Activated T-cell treated with anti-CD3 and anti-CD28 coated beads for 4 hours (primary cell): ENCODE measurements at places on chromosomes 12 and 14.

GRCh38 chr12:53899230-53899629, 39.4 kb upstream of the HOXC13 start:
- DNase-seq = no peak

DNA sequence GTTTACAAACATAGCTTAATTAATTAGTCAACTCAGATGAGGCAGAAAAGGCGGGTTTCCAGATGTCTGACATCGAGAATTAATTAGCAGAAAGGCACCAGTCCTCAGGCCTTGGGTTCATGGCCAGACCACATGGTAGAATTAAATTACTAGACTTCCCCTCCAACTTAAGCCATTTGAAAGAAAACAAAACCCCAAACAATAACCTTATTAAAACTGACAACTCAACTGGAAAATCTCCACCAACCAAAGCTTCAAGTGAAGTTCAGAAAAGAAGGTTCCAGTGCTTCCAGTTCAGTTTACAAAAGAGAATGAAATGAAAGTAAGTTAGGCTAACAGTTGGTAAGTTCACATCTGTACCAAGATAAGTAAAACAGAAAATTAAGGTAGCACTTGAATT, 349.5 kb downstream of the GRIN2B start:
- DNase-seq = no peak

- no peak for DNase-seq
Measured at GRCh38 chr14:37023875-37024565, 148.4 kb downstream of the SLC25A21 start.

- DNase-seq = no peak
Measured at GRCh38 chr12:19243551-19243950, 114.0 kb downstream of the PLEKHA5 start.

GRCh38 chr14:105532735-105533141, 6.4 kb downstream of the TMEM121 start:
- no peak for DNase-seq

DNA sequence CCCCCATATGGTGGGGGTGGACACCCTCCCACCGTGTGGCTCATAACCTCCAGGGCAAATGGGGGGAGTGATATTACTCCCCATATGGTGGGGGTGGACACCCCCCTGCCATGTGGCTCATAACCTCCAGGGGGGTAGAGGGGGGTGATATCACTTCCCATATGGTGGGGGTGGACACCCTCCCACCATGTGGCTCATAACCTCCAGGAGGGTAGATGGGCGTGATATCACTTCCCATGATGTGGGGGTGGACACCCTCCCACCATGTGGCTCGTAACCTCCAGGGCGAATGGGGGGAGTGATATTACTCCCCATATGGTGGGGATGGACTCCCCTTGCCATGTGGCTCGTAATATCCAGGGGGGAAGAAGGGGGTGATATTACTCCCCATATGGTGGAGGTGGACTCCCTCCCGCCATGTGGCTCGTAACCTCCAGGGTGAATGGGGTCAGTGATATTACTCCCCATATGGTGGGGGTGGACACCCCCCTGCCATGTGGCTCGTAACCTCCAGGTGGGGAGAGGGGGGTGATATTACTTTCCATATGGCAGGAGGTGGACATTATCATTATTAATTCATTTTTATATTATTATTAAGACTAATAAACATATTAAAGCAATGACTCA, 51.2 kb upstream of the OXA1L start:
- DNase-seq = peak; percentile 5

DNA sequence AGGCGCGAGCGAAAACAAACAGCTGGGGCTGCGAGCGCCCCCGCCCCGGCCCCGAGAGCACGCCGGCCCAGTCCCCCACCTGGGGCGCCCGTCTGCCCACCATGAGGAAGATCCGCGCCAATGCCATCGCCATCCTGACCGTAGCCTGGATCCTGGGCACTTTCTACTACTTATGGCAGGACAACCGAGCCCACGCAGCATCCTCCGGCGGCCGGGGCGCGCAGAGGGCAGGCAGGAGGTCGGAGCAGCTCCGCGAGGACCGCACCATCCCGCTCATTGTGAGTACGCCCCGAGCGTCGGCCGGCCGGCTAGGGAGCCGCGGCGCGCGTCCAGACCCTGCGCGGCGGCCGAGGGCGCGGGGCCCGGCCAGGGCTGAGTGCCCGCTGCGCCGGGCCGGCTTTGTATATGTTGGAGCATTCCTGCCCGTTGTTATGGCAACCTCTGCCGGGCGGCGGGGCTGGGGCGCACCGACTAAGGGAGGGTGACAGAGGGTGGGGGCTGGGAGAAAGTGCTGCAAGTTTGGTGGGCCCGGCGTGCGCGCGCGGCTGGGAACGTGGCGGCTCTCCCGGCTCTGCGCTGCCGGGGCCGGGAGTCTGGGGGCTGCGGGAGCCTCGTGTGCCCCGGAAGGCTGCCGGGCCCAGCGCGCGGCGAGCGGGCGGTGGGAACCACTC, 367 bp downstream of the GALNT16 start:
- no peak for DNase-seq

GRCh38 chr12:6699989-6700645, 498 bp downstream of the PIANP start:
- DNase-seq = peak; percentile 5

GRCh38 chr12:58976146-58976545, 55.8 kb upstream of the LRIG3 start:
- DNase-seq = no peak

- no peak for DNase-seq
Measured at GRCh38 chr12:129372876-129373275, 519.6 kb downstream of the GLT1D1 start.

- DNase-seq = no peak
Measured at GRCh38 chr12:51389302-51389999, 1.8 kb downstream of the GALNT6 start.

- DNase-seq = no peak
Measured at GRCh38 chr12:103877288-103877687, 36.3 kb upstream of the NT5DC3 start.

DNA sequence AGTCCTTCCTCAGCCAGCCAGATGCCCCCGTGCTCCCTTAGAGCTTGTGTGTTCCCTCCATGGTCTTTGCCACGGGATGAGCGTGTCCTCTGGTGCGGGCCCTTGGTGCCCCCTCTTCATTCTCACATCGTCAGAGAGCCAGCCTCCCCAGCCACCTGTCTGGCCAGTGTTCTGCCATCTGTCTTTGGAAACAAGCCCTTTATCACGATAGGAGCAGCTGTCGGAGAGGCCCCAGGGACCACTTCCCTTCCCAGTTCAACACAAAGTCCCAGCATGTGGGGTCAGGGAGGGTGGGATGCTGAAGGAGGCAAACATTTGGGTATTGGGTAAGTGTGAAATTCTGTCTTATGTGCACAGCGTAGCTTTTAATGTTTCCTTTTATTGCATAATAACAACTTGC, 44.5 kb downstream of the DYNC1H1 start:
- no peak for DNase-seq

DNA sequence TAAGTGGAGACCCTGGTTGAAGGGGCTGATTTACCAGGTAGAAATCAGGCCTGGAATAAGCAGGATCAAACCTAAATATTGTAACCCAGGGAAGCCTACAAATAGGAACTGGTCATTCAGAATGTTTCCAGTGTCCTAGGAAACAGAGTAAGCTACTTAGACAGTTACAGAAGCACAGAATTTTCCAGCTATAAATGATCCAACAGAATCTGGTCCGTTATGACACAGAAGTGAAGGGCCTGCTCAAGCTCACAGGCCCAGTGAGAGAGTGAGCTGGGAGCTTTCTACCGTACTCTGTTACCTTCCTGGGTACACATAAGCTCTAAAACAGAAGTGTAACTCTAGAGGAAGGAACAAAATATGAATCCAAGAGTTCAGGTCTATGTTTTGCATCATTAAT, 119.1 kb downstream of the TTC7B start:
- DNase-seq = no peak

- no peak for DNase-seq
Measured at GRCh38 chr12:115984616-115985015, 292.9 kb downstream of the MED13L start.

DNA sequence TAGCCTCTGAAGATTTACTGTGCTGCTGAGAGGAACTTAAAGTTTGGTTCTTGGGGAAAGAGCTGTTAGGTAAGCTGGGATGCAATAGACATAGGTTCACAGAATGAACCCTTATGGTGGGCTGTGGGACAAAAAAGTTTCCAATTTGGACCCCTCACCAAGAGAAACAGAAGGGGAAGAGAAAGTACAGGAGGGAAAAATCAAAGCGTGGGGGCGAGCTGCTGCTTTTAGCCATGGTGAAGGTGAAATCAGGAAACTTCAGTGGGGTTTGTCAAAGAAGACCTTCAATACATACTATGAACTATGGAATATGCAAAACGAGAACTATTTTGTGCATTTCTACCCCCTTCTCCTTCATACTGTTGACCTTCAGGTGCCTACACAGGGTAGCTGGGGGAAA, 10.6 kb upstream of the NINJ2 start:
- no peak for DNase-seq

GRCh38 chr12:107014055-107014454, 27.1 kb upstream of the MTERF2 start:
- no peak for DNase-seq

GRCh38 chr12:29211696-29212095, 62.6 kb downstream of the FAR2 start:
- no peak for DNase-seq

GRCh38 chr14:33836203-33836899, 114.5 kb downstream of the EGLN3 start:
- DNase-seq = no peak

- peak; percentile 24 for DNase-seq
Measured at GRCh38 chr12:106956048-106956578, 406 bp downstream of the TMEM263 start.

DNA sequence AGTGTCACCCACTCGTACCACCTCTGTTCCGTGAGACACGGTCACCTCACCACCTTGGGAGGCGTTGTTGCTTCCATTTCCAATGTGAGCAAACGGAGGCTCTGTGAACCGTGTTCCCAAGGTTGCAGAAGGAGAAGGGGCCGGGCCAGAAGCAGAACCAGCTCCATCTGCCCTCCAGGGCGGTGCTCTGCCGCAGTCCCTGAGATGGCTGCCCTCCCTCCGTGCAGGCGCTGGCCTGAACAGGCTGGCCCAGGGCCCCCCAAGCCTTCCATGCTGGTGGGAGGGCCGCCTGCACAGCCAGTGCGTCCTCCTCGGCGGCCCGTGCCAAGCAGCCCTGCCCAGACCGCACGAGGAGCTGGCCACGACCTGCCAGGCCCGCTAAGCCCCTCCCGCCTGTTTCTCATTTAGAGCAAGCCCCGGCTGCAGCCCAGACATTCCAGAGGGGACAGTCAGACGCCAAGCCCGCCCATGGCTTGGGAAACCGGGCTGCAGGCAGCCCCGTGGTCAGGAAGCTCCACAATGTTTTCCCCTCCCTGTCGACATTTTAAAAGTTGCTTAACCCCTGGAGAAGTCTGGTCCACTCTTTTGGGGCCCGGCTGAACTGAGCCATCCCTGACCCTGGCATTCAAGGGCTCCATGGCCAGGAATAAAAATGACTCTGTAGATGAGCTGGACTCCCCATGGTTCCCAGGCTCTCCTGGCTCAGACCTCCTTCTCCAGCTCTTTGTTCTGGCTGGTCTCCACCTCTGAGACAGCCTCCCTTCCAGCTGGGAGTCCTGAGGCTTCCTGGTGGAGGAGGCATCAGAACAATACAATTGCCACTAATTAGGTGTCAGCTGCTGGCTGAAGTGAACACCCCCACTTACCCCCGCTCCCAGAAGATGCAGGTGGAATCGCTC, 236.0 kb downstream of the BCL11B start:
- DNase-seq = no peak

DNA sequence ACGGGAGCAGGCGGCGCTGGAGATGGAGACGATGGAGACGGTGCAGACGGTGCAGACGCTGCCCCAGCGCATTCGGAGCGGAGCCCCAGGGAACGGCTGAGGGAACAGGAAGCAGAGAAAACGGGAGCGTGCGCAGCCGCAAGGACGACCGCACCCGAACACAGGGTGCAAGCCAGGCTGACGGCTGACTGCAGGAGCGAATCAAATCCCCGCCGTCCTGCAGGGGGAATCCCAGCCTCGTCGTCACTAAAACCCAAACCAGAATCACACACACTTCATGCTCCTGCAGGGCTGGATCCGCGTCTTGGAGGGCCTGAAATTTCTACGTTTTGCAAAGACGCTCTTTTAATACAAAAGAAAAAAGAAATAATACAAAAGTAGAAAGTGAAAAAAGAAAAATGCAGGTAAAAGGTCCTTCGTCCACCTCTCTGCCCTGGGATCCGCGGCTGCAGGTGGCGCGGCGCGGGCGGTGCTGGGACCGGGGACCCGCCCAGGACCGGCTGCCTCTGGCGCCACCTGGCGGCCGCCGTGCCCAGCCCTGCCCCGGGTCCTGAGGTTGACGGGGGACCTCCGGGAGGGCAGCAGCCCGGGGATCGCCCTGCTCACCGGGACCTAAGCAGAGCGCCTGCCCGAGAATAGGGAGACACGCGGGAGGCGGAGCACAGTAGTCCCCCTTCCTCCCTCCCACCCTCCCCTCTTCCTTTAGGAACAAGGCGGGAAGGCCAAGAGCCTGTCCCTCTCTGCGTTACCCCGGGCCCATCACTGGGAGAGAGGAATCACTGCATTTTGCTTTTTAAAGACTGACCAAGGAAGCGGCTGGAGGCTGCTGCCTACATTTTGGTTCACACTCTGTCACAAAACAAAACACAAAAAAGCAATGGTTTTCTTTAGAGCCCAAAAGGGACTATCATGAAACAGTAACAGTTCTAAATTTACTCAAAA, 20.1 kb downstream of the STX2 start:
- peak; percentile 66 for DNase-seq

GRCh38 chr12:89995870-89996269, 287.2 kb upstream of the ATP2B1 start:
- DNase-seq = no peak

DNA sequence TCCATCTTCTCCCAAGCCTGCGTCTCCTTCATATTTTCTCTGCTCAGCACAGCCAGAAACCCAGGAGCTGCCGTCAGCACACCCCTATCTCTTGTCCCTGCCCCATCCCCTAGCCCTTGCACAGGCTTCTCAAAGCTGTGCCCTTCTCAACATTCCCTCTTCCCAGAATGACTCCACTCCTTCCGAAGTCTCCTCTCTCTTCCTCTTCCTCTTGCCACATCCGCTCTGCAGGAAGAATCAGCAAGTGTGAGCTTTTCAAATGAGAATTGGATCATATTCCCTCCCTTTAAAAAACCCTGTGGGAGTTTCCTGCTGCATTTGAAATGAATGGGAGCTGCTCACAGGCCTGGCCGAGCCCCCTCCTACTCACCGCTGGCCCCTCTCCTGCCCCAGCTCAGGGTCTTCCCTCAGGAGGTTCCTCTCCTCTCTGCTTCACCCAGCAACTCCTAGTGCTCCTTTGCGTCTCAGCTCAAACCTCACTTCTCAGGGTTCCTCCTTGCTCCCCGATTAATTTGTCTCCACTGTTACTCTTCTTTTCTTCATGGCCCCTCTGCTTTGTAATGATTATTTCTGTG, 528.5 kb upstream of the CCDC196 start:
- no peak for DNase-seq

DNA sequence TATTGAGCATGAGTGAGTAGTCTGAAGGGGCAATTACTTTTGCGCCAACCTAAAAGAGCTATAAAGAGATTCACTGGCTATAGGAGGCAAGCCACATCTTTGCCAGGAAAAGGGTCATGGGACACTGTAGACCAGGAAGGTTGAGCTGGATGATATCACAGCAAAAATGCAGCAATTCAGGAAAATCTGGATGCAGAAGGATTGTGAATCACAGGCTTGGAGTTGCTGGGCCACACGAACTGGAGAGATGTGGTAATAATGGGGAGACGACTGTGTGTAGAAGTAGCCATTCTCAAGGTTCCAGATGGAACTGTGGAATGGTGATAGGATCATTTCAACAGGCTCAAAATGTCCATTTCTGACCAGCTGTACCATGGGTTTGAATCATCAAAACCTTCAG, 151.4 kb upstream of the DAAM1 start:
- DNase-seq = no peak
